ELR (cell line): ENCODE measurements at places on chromosomes 3 and 15.
A peak's percentile ranks its signal among the peaks of the same experiment; 100 is the strongest.

GRCh38 chr3:65666448-65667091 lies 372.1 kb downstream of the MAGI1 start:
- peak; percentile 71 for DNase-seq

DNA sequence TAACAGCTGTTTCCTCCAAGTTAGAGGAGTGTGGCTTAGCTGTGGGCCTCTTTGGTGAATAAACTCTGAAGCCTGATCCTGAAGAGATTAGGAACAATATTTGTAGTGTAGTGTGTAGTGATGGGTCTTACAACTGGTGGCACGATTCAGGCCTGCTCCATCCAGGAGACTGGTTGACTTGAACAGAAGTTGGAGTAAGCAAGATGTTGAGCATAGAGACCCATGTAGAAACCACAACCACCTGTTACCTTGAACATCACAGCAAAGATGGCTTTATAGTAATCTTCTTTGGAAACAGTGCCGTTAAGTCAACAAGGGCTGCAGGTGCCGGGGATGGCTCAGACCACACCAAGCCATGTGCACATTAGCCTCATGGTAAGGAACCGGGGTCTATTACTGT lies 74.2 kb upstream of the RASGRP1 start:
- DNase-seq = no peak

DNA sequence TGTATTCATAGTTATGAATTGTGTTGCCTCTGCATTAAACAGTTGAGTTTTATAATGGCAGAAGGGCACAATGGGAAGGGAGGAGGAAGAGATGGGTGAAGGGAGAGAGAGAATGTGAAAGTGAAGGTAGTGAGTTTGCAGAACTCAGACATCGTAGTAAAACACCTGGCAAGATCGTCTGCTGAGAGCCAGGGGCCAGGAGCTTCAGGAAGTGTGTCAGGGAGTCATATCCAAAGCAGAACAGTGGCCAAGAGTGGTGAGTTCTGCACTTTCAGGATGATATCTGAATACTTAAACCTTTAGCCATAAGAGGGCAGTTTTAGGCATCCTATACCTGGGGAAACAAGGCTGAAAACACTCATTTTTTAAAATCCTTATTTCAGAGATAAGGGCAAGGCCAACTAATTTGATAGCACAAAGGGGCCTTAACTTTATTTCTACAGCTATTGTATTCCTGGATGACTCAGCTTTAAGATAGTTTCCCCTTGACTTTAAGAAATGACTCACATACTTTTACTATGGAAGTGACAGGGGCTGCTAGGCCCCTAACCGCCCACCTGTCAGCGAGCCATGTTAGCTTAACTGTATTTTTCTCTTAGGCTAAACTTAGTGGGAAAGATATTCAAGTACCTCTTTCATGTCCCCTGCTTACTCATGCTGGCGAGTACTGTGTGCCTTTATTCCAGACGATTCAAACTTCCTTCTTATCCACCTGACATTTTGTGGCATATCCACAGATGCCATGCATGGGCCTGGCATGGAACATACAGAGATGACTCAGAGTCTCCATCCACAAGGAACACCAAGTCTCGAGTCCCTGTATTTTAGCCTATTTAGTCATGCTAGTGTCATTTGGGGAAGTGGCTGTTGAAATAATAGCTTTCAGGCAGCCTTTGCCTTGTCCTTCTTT lies 53.9 kb downstream of the RLBP1 start:
- peak; percentile 84 for DNase-seq

- DNase-seq = no peak
Measured at GRCh38 chr15:101381671-101382212, 86.7 kb upstream of the SNRPA1 start.

- no peak for DNase-seq
Measured at GRCh38 chr15:83613714-83614113, 40.2 kb upstream of the ADAMTSL3 start.

DNA sequence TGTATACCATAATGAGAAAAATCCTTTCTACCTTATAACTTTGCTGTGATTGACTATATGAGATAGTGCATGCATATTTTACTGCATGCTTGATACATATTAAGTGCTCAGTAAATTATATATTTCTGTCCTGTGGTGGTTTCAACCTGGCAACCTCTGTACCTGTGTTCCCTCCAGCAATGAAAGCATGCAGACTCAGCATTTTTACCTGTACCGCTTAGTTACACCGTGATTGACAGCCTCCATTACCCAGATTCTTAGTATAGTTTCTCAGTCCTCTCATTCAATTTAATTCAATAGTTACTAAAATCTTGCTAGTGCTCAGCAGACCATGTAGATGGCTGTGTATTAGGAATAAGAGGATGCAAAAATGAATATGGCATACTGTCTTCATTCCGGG lies 386.0 kb downstream of the EPHA6 start:
- no peak for DNase-seq

GRCh38 chr15:27746401-27746955 lies 352.6 kb downstream of the OCA2 start:
- no peak for DNase-seq

DNA sequence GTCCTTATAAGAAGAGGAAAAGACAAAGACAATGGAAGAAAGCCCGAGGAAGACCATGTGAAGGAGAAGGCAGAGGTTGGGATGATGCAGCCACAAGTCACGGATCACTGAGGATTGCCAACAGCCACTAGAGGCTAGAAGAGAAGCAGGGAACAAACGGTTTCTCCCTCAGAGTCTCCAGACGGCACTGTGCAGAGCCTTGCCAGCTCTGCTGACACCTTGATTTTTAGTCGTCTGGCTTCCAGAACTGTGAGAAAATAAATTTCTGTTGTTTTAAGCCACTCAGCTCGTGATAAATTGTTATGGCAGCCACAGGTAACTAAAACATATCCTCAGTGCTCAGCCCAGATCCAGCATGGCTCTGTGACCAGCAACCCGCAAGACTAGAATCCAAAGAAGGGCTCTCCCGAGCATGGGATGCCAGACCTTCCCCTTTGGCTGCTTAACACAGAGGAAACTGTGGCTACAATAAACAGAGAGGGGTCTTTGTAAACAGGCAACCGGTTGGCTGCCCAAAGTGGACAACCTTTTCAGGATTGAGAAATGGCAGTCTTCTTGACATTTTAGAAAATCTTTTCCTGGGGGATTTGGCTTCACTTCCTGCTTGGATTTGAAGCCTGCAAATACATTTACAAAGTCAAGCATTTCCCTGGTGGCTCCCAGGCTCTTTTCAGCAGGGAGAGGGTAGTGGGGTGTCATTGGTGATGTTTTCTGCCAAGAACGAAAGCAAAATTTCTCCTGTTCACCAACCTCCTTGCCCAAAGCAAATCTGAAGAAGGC lies 88.7 kb upstream of the ADPGK start:
- DNase-seq = no peak

- DNase-seq = no peak
Measured at GRCh38 chr15:48596415-48596814, 49.1 kb downstream of the FBN1 start.

DNA sequence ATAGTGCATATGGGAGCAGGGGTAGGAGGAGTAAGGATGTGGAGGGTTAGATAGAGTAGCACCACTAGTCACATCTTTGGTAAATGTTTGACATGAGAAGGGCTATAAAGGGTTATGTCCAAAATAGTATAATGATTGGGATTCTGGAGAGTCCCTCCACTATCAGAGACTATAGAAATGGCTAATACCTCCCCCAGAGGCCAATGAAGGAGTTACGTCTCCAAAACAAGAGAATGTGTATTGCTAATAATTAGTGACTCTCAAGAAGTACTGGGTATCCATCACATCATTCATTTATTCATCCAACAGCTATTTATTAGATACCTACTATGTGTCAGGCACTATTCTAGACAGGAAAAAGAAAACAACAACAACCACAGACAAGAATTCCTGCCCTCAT lies 203.7 kb upstream of the UMPS start:
- DNase-seq = peak; percentile 12

DNA sequence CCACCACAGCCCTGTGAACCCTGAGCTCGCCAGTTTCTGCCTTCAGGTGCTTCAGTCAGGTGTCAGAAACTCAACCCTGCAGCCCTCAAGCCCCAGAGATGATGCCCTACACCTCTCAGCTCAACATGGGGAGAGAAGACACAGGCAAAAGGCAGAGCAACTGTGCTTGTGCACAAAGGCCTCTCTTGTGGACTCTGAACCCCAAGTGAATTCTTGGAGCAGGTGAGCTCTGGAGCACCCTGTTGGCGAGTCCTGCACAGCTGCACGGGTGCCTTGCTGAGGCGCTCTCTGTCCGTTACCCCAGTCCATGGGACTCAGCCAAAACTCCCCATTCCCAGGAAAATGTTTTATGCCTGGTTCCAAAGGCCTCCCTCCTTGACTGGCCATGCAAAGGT lies 197.0 kb downstream of the KLF13 start:
- DNase-seq = no peak

DNA sequence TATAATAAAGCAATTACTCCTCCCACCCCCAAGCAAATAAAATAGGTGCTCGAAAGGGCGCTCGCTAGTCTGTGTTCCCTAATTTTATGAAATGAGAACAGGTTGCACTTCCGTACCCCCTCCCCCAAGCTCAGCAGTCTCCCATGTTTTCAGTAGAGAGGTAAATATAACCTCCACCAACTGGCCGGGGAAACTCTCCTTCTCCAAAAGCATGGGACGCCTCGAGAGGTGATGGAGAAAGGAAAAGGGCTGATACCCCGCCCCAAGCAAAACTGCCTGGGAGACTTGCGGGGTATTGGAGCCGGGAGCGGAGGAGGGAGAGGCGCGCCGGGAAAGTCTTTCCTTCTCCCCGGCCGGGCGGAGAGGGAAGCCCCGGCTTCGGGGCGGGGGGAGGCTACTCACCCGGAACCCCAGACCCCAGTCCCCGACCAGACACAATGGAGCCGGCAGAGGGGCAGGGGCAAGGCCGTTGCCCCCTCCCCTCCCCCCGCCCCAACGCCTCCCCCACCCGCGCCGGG lies 605 bp downstream of the DCUN1D1 start:
- peak; percentile 47 for DNase-seq

DNA sequence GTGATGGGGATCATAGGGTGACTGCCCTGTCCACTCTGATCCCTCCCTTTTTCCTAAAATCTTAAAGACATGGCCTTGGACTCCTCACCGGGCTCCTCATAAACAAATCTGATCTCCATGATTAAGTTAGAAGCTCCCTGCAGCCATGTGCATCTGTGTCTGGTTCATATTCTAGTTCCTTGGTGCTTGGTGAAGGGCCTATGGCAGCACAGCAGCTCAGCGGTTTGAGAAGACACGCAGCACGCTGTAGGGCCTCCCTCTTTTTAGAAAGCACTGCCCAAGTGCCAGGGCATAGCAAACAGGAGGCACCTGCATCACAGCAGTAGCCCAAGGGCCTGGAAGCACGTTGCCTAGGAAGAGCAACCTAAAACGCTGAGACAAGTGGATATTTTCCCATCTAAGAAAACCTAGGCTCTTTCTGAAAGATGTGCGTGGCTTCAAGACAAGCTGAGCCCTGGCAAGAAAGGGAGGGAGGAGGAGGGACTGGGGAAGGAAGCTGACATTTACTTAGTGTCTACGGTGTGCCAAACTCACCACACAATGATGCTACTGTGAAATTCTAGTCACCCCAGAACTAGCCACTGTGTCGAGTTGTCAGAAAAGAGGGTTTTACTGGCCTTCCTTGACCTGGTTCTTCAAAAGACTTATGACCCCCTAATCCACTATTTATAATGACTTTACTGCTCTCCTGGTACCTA lies 14.9 kb upstream of the ULK3 start:
- DNase-seq = no peak

DNA sequence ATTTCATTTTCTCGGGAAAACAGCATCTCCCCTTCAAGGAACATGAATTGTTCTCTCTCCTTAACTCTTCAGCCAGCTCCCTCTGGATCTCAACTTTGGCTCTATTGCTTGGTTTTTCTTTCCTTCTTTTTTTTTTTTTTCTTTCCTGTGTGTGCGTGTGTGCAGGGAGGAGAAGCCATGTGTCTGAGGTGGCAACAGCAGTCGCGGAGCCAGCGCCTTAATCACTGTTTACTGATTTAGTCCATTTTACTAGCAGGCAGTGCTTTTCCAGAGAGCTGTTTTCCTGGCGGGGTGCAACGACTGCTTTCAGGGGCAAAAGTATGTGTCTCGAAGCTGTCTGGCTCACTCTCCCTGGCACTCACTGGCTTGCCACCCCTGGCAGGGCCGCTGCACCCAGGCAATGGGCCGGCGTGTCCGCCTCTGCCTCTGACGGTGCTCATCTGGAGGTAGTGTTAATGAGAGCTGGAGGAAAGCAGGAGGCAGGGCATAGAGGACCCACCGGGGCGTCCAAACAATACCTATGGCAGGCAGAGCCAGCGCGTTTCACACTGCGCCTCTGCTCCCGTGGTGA lies 835.4 kb upstream of the NR2F2 start:
- no peak for DNase-seq

GRCh38 chr3:42144209-42144608 lies 53.1 kb downstream of the TRAK1 start:
- no peak for DNase-seq

DNA sequence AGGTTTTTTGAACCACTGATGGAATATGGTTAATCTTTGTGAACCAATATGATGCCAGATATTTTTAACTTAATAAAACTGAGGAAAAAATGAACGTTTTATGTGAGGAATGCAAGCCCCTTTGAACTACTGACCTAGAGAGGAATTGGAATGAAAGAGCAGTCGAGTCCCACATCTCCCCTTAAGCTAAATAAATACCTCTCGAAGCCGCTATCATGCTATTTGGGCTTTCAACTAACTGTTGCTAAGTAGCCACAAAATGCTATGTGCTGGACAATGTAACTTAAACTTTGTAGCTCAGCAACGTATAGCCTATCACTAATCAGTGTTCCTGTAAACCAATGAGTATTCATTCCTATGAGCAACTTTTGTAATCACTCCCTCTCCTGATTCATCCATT lies 1037.2 kb downstream of the SQOR start:
- no peak for DNase-seq

DNA sequence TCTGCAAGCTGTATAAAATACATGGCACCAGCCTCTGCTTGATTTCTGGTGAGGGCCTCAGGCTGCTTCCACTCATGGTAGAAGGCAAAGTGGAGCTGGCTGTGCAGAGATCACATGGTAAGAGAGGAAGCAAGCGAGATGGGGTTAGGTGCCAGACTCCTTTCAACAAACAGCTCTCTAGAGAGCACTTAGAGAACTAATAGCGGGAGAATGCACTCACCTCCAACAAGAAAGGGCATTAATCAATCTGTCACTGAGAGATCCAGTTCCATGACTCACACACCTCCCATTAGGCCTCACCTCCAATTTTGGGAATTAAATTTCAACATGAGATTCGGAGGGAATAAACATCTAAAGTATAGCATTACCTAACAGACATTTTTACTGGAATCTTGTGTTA lies 644.1 kb upstream of the ARRDC4 start:
- DNase-seq = no peak

GRCh38 chr3:66499881-66500575 lies 794 bp downstream of the LRIG1 start:
- DNase-seq = peak; percentile 40

- no peak for DNase-seq
Measured at GRCh38 chr3:156144060-156144459, 23.7 kb downstream of the KCNAB1 start.

GRCh38 chr3:110859993-110860392 lies 211.6 kb upstream of the NECTIN3 start:
- no peak for DNase-seq
